ENCODE measurements at places on chromosomes 7 and 10. TPM values are rescaled to one million over a fixed set of nuclear protein-coding genes. Genes with fewer than 3 reads are reported as not detected.

CH25H gene
- total RNA-seq = not detected

TSPAN33 gene
- 23.6 TPM for total RNA-seq

- H3K27me3 ChIP-seq = no peaks in the 10 kb centered on the region
- no peaks in the 10 kb centered on the region for H3K36me3 ChIP-seq
- no peak overlapping the region for H3K27ac ChIP-seq
- DNase-seq = no peak
- no peak overlapping the region for H3K4me3 ChIP-seq
Measured at GRCh38 chr10:43939389-43939938, 290.8 kb upstream of the ZNF32 start.

GRCh38 chr7:115511330-115511729 lies 519.2 kb downstream of the TFEC start:
- no peak for DNase-seq
- no peaks in the 10 kb centered on the region for H3K36me3 ChIP-seq
- H3K27me3 ChIP-seq = no peaks in the 10 kb centered on the region

DNA sequence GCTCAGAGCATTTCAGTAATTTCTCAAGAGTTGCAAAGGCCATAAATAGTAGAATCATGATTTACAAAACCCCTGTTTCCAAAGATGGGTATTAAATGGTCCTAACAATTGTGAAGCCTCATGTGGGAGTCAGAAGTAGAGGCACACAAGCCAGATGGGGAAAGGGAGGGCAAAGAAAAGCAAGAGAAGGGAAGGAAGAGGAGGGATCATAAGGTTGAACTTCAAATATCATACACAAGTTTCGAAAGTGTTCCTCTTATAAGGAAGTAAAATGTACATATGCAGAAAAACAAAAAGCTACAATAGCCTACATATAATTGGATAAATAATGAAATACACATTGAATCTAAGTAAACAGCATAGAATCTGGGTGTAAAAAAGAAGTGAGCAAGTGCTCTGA lies 6.0 kb downstream of the LIPN start:
- no peak overlapping the region for H3K4me3 ChIP-seq
- DNase-seq = no peak
- no peaks in the 10 kb centered on the region for H3K36me3 ChIP-seq
- H3K27me3 ChIP-seq = no peaks in the 10 kb centered on the region

- H3K27me3 ChIP-seq = no peaks in the 10 kb centered on the region
- H3K27ac ChIP-seq = no peak overlapping the region
- no peak for DNase-seq
- H3K36me3 ChIP-seq = no peaks in the 10 kb centered on the region
Measured at GRCh38 chr7:84720456-84721097, 466.3 kb downstream of the SEMA3D start.
